Small intestine (tissue), 16 donors: ENCODE measurements at places on chromosomes 6 and 20.
A peak's percentile ranks its signal among the peaks of the same experiment; 100 is the strongest.

- no peaks in the 10 kb centered on the region for H3K27me3 ChIP-seq
- no peak for DNase-seq
- no peak overlapping the region for H3K4me3 ChIP-seq
- no peak overlapping the region for H3K27ac ChIP-seq
Measured at GRCh38 chr6:145903356-145904102, 60.6 kb downstream of the SHPRH start.

- peak within 1 kb of the TSS; percentile 96 for H3K27ac ChIP-seq
- H3K36me3 ChIP-seq: peaks cover 5% of the 10 kb centered on the region
- peaks cover 8% of the 10 kb centered on the region for H3K4me1 ChIP-seq
- peak; percentile 91 for DNase-seq
- peak within 1 kb of the TSS; percentile 66 for H3K4me3 ChIP-seq
Measured at GRCh38 chr6:31660381-31661261, at the start of gene C6orf47. Gene C6orf47 (minus strand): TSS chr6:31660778. CDS start chr6:31659947, 831 bp downstream.

GRCh38 chr20:63456429-63457284, 15.8 kb downstream of the KCNQ2 start:
- no peaks in the 10 kb centered on the region for H3K27me3 ChIP-seq
- H3K4me3 ChIP-seq: no peak overlapping the region
- H3K36me3 ChIP-seq: no peaks in the 10 kb centered on the region
- H3K4me1 ChIP-seq: no peaks in the 10 kb centered on the region
- H3K27ac ChIP-seq: no peak overlapping the region

GRCh38 chr6:44598679-44599078, 211.2 kb downstream of the CDC5L start:
- no peaks in the 10 kb centered on the region for H3K36me3 ChIP-seq
- DNase-seq: no peak
- H3K4me1 ChIP-seq: no peaks in the 10 kb centered on the region
- no peak overlapping the region for H3K27ac ChIP-seq
- no peaks in the 10 kb centered on the region for H3K27me3 ChIP-seq

DNA sequence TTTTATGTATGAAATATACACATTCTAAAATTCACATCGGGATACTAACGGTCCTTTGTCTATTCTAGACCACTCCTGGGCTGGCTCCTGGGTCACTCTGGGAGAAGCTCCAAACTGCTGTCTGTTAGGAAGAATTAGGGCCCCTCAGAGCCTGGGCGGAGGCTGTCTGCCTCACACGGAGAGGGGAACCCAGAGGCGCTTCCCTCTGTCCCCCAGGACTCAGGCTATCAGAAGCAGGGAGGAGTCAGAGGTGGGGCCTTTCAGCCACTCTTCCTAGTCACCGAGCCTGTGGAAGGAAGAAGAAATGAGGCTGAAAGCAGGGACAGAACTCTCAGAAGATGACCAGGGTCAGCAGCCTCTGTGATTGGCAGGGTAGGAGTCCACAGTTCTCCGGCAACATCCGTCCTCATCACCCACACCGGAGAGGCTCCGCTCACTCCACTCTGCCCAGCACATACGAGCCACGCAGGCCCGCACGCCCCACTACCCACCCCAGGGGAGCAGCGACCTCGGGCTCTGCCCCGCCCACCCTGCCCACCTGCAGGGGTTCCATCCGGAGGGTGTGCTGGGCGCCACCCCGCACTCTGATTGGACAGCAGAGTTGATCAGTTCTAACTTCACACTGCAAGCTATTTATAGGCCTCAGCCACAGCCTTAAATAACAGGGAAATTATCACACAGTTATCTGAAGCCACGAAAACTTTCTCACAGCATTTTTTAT, 182.1 kb upstream of the AFDN start:
- H3K4me3 ChIP-seq: no peak overlapping the region
- no peaks in the 10 kb centered on the region for H3K27me3 ChIP-seq
- no peak overlapping the region for H3K27ac ChIP-seq
- H3K36me3 ChIP-seq: no peaks in the 10 kb centered on the region
- H3K4me1 ChIP-seq: peaks cover 10% of the 10 kb centered on the region
- no peak for DNase-seq

GRCh38 chr6:47308552-47309290, 984 bp downstream of the TNFRSF21 start:
- peak overlapping the region; percentile 74 for H3K4me3 ChIP-seq
- DNase-seq: peak; percentile 24
- H3K27me3 ChIP-seq: peaks cover 5% of the 10 kb centered on the region
- H3K27ac ChIP-seq: peak overlapping the region; percentile 86
- H3K4me1 ChIP-seq: peaks cover 17% of the 10 kb centered on the region

GRCh38 chr6:29602564-29603361, 17.8 kb downstream of the OR2H2 start:
- no peak overlapping the region for H3K27ac ChIP-seq
- no peaks in the 10 kb centered on the region for H3K36me3 ChIP-seq
- H3K27me3 ChIP-seq: no peaks in the 10 kb centered on the region

GRCh38 chr6:166483573-166484250, 101.0 kb upstream of the MPC1 start:
- peaks cover 11% of the 10 kb centered on the region for H3K36me3 ChIP-seq
- no peak overlapping the region for H3K27ac ChIP-seq
- H3K4me1 ChIP-seq: no peaks in the 10 kb centered on the region
- no peaks in the 10 kb centered on the region for H3K27me3 ChIP-seq

- no peaks in the 10 kb centered on the region for H3K27me3 ChIP-seq
- DNase-seq: no peak
- no peak overlapping the region for H3K4me3 ChIP-seq
- H3K4me1 ChIP-seq: no peaks in the 10 kb centered on the region
Measured at GRCh38 chr20:58010186-58010585, 218.3 kb downstream of the ANKRD60 start.

DNA sequence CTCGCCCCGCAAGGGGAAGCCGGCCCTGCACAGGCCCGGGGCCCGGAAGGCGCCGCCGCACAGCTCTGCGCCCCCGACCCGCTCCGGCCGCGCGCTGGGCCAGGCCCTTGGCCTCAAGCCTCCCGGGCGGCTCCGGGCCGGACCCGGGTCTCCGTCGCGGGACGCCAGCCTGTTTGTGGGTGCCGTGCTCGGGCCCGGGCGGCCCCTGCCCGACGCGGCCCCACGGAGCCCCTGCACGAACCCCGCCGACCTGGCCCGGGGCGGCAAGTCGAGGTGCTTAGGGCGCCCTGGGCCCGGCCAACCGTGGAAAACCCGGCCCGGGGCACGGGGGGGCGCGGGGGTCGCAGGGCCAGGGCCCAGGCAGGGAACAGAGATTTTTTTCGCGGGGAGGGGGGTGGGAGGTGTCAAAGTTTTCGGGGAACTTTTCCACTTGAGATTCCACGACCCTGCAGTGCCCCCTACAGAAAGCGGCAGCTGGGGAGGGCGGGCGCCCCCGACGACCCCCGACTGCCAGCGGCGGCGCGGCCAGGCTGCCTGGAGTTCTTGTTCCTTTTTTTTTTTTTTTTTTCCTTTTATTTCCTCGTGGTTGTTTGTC, 805 bp upstream of the STX16 start:
- DNase-seq: peak; percentile 10
- H3K36me3 ChIP-seq: no peaks in the 10 kb centered on the region
- peaks cover 4% of the 10 kb centered on the region for H3K4me1 ChIP-seq
- H3K27ac ChIP-seq: peak overlapping the region; percentile 94
- H3K4me3 ChIP-seq: peak overlapping the region; percentile 79
